ENCODE measurements at places on chromosomes 7 and 10.

DNA sequence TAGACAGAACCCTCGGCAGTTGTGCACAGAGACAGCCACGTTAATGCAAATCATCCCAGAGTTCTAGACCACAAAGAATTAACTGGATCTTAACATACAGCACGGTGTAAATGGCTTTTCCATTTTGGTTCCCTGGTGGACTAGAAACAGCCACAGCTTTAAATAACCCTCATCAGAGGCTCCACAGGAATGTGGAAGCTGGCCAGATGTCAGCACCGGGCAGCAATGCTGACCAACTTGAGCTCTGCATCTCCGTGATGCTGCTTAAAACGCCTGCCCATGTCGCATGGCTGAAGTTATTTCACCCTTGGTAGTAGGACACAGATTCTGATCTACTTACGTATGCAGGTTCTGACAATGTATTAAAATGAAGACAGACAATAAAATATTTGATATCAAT lies 24.5 kb downstream of the RSU1 start:
- DNase-seq: no peak

DNA sequence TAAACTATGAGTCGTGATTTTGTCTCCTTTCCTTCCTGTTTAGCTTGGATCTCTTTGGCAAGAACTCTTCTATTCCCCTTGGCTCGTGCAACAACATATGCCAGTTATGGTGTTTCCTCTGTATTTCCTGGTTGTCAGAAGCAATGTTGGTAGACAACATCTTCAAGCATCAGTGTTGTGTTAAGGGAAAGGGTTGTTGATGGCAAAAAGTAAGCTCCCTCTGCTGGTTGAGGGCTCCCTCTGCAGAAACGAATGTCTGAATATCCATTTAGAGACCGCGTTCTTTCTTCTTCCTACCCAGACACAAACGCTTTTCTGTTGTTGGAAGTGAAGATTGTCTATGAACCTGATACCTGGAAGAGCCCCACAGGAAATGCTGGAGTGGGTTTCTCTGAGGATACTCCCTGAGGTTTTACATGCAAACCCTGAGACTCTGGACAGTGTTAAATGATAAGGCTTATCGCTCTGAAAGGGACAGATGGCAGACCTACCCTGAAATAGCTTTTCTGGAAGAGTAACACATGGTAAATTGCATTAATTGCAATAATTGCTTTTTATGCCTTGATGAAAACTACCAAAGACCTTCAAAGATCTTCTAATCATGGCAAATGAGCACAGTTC lies 23.5 kb upstream of the C1QL3 start:
- DNase-seq: no peak

GRCh38 chr10:101812606-101813005 lies 5.6 kb downstream of the OGA start:
- DNase-seq: no peak

DNA sequence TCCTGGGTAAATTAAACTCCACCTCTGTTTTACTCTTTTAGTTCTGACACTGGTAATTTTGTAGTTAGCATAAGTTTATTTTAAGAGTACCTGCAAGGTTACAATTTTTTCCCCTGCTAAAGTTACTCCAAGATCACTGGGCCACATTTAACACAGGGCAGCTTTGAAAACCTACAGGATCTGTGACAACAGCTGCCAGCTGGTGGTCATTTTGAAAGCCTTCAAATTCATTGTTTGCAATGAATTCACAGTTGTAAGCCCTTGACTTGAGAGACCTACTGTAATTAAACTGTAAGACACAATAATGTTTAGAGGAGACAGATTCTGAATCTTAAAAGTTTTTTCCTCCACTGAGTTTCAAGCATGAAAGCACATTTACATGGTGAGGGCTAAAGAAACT lies 129.6 kb downstream of the CNOT4 start:
- DNase-seq: no peak

Measured in stimulated activated CD4-positive, alpha-beta T cell treated with anti-CD3 and anti-CD28 coated beads, TNF-alpha, amount 100 ng/mL, for 24 hours (primary cell).